Mesothelial cell of epicardium (in vitro differentiated cells): ENCODE measurements at places on chromosomes 1 and 21. TPM values are rescaled to one million over a fixed set of nuclear protein-coding genes. Genes with fewer than 3 reads are reported as not detected.
A peak's percentile ranks its signal among the peaks of the same experiment; 100 is the strongest.

DNA sequence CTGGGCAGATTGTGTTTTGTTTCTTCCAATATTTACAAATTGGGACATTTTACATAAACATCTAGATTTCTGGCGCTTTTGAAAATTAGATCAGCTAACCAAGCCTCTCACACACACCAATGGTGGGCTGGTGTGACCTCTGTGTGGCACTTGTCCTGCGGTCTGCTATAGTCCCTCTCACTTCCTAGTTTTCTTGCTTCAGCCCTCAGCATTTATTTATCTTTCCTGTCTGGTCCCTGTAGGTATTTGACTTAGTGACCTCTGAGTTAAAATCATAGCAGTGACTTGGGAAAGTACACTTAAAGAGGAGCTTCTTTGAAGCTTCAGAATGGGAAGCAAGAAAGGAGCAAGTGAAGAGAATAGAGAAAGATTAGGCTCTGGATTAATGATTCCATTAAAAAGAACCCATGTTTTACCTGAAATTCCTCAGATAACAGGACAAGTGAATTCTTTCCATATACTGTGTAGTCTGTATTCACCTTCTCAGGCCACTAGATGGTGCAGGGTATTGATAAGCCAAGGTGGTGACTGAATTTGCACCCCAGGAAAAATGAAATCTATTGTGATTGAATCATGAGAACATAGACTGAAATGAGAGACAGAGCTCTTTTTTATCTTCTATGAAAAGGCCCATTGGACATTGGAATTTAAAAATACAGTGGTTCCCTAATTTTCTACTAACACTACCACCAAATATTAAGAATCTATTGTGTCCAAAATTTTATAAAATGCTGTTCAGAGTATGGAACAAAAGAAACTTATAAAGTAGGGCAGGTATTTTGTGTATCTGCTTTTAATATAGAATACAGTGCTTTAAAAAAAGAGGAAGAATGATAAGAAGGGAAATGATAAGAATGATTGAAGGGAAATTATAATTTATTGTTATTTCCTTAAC is 7.1 kb upstream of the DIPK1A start:
- H3K27me3 ChIP-seq, result no peaks in the 10 kb centered on the region
- H3K36me3 ChIP-seq, result no peaks in the 10 kb centered on the region
- H3K4me3 ChIP-seq, result no peak overlapping the region
- H3K4me1 ChIP-seq, result peaks cover 13% of the 10 kb centered on the region

DNA sequence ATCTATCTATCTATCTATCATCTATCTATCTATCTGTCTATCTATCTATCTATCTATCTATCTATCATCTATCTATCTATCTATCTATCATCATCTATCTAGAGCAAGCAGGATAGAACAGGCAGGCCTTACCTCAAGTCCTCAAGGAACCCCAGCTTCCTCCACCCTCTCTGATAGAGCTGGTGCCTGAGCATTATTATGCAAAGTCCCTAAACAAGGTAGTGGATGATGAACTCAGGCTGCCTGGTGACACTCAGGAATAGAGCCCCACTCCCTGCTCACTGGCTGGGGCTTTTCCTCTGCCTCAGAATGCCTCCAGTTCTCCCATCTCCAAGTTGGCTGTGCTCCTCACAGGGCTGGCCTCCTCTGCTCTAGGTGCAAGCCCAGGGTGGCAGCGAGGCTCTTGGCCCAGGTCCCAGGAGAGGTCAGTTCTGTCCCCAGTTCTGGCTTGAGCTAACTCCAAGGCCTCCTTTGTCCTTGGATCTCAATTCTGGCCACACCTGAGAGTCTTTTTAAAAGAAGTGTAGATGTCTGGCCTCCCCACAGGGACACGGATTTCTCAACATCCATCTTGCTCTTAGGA is 60.2 kb downstream of the PCP4 start:
- DNase-seq, result no peak
- no peaks in the 10 kb centered on the region for H3K27me3 ChIP-seq
- H3K4me1 ChIP-seq, result no peaks in the 10 kb centered on the region
- H3K4me3 ChIP-seq, result no peak overlapping the region
- H3K36me3 ChIP-seq, result peaks cover 8% of the 10 kb centered on the region
- no peak overlapping the region for H3K27ac ChIP-seq

Gene C1orf167
- 0.18 to 0.20 TPM in 2 of 3 replicates, not detected in the other for total RNA-seq

Gene C8B
- not detected in 3 replicates for total RNA-seq

- DNase-seq, result no peak
- no peaks in the 10 kb centered on the region for H3K27me3 ChIP-seq
- H3K36me3 ChIP-seq, result peaks cover 24% of the 10 kb centered on the region
- H3K27ac ChIP-seq, result no peak overlapping the region
- no peak overlapping the region for H3K4me3 ChIP-seq
Measured at GRCh38 chr1:243672539-243673074, 177.4 kb downstream of the AKT3 start.

Gene DPT
- total RNA-seq, result 1.1 to 1.6 TPM (median 1.3 TPM) in 3 replicates

DNA sequence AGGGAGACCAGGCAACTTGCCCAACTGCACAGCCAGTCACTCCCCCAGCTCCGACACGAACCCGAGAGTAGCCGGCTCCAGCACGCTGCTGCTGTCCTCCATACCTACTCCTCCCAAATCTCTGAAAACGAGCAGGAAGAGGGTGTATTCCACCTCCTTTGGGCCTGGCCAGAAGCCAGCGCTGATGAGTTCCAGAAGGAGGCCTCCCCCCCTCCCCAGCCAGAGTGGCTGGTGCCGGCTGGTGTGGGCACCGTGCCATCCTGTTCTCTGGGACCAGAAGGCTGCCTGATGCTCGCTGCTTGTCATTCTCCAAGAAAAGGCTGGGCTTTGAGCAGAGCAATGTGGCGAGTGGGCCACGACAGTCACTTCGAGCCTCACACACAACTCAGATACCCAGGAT is 22.2 kb downstream of the KCNN3 start:
- H3K4me3 ChIP-seq, result no peak overlapping the region
- peaks cover 36% of the 10 kb centered on the region for H3K4me1 ChIP-seq
- no peaks in the 10 kb centered on the region for H3K36me3 ChIP-seq
- peaks cover 4% of the 10 kb centered on the region for H3K27me3 ChIP-seq

Gene ZBTB8B
- total RNA-seq, result 3.4 to 3.6 TPM (median 3.5 TPM) in 3 replicates

DNA sequence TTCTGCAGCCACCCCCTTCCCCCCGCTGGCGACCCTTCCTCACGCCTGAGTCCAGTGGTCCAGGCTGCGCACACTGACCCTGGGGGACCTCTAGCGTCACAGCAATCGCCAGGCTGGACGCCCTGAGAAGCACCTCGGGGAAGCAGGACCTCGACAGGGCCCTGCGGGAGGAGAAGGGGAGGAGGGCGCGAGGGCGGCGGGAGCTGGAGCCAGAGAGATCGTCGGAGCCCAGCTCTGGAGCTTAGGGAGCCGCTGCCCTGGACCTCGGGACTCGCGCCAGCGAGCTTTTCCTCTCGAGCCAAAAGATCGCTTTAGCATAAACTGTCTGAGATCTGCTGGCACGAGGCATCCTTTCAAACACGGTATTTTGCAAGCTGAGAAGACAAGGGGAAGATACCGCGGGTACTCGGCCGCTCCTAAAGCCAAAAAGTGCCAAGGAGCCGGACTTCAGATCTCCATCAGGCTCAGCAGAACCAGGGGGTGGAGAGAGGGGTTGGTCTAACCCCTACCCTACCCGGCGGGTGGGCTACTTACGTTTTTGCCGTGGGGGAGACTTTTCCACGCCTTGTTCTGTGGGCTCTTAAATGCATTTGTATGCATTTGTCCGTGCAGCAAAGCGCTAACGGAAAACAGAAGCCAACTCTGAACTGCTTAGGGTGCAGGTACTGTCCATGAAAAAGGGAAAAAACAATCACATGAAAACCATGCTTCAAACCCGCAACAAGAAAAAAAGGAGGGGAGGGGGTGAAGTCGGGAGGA is 586 bp downstream of the COL24A1 start:
- H3K27me3 ChIP-seq, result peaks cover 77% of the 10 kb centered on the region
- H3K36me3 ChIP-seq, result no peaks in the 10 kb centered on the region
- DNase-seq, result peak; percentile 45

GRCh38 chr1:92343061-92343460 is 44.2 kb downstream of the RPAP2 start:
- H3K27ac ChIP-seq, result no peak overlapping the region
- peaks cover 27% of the 10 kb centered on the region for H3K36me3 ChIP-seq
- H3K4me3 ChIP-seq, result no peak overlapping the region
- no peaks in the 10 kb centered on the region for H3K27me3 ChIP-seq
- no peak for DNase-seq
- no peaks in the 10 kb centered on the region for H3K4me1 ChIP-seq

DNA sequence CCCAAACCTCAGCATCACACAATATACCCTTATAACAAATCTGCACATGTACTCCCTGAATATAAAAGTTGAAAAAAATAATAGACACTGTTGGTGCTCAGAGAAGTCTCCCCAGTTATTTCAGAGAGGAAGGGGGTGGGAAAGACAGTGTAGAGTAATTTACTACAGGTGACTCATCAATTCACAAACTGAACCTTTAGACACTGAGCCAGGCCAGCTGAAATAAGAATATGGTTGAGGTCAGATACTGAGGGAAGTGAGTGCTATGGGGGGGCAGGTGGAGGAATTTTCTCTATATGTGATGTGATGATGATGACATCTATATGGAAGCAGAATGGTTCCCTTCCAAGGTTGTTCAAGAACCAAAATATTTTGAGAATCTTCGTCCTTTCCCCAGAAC is 50.1 kb downstream of the MRPL39 start:
- H3K4me1 ChIP-seq, result peaks cover 3% of the 10 kb centered on the region
- H3K27ac ChIP-seq, result no peak overlapping the region
- no peak overlapping the region for H3K4me3 ChIP-seq
- DNase-seq, result no peak
- H3K36me3 ChIP-seq, result no peaks in the 10 kb centered on the region

GRCh38 chr1:248793592-248793991 is 32.1 kb downstream of the SH3BP5L start:
- H3K4me3 ChIP-seq, result no peak overlapping the region
- H3K27ac ChIP-seq, result no peak overlapping the region
- DNase-seq, result no peak
- H3K4me1 ChIP-seq, result no peaks in the 10 kb centered on the region

Gene CLCA1
- not detected in 3 replicates for total RNA-seq

DNA sequence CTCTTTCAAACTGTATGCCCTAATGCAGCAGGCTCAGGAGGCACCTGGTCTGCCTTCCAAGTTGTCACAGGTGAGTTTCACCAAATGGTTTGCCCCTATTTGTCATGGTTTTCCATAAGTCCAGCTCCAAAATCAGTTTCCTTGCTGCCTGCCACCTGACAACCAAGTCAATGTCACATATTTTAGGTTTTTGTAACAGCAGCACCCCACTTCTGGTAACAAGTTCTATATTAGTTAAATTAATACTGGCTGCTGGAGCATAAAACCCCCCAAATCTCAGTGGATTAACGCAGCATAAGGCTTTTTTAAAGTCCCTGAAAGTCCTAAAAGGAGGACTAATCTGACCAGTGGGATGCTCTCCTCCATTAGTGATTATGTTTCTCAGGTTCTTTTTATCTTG is 200.7 kb downstream of the RRAGC start:
- H3K27ac ChIP-seq, result no peak overlapping the region
- DNase-seq, result no peak
- H3K27me3 ChIP-seq, result peaks cover 78% of the 10 kb centered on the region

Gene LEMD1
- 1.3 to 1.9 TPM (median 1.6 TPM) in 3 replicates for total RNA-seq

Gene GFI1
- total RNA-seq, result 0.34 to 0.58 TPM (median 0.41 TPM) in 3 replicates

GRCh38 chr1:86067626-86068025 is 88.9 kb downstream of the COL24A1 start:
- no peaks in the 10 kb centered on the region for H3K36me3 ChIP-seq
- no peak overlapping the region for H3K4me3 ChIP-seq
- H3K4me1 ChIP-seq, result peaks cover 24% of the 10 kb centered on the region
- no peak overlapping the region for H3K27ac ChIP-seq
- peaks cover 10% of the 10 kb centered on the region for H3K27me3 ChIP-seq
- no peak for DNase-seq

- H3K4me1 ChIP-seq, result no peaks in the 10 kb centered on the region
- no peaks in the 10 kb centered on the region for H3K36me3 ChIP-seq
- H3K27me3 ChIP-seq, result peaks cover 19% of the 10 kb centered on the region
- H3K27ac ChIP-seq, result no peak overlapping the region
- no peak overlapping the region for H3K4me3 ChIP-seq
- DNase-seq, result no peak
Measured at GRCh38 chr1:40341491-40342380, 24.6 kb upstream of the COL9A2 start.

GRCh38 chr1:172477216-172477615 is 33.3 kb upstream of the PIGC start:
- no peak overlapping the region for H3K4me3 ChIP-seq
- H3K27ac ChIP-seq, result peak overlapping the region; percentile 94
- peaks cover 79% of the 10 kb centered on the region for H3K4me1 ChIP-seq

GRCh38 chr1:208339911-208340310 is 95.7 kb upstream of the PLXNA2 start:
- H3K4me3 ChIP-seq, result no peak overlapping the region
- no peak for DNase-seq
- no peak overlapping the region for H3K27ac ChIP-seq
- H3K4me1 ChIP-seq, result peaks cover 26% of the 10 kb centered on the region

Gene S100A7A
- not detected in 3 replicates for total RNA-seq

GRCh38 chr1:227934476-227935313 is 13.0 kb downstream of the WNT9A start:
- peaks cover 7% of the 10 kb centered on the region for H3K4me1 ChIP-seq
- H3K4me3 ChIP-seq, result no peak overlapping the region
- H3K27me3 ChIP-seq, result no peaks in the 10 kb centered on the region
- peaks cover 5% of the 10 kb centered on the region for H3K36me3 ChIP-seq

DNA sequence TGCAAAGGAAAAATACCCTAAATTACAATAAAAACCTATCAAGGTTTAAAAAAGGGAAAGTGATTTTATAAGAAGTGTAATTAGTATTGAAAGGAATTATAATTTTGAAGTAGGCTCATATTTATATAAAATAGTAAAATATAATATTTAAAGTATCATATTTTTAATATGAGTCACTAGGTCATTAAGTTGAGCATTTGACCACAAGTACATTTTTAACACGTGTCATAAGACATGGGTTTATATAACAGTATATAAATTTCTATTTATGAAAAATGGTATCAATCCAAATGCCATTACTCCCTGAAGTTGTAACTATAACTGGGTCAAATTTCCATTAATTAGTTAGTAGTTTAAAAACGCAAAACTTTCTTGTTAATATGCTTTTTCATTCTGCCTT is 365.9 kb downstream of the COL11A1 start:
- no peaks in the 10 kb centered on the region for H3K27me3 ChIP-seq
- no peaks in the 10 kb centered on the region for H3K36me3 ChIP-seq
- no peak for DNase-seq
- no peak overlapping the region for H3K4me3 ChIP-seq
- H3K27ac ChIP-seq, result no peak overlapping the region

- H3K36me3 ChIP-seq, result no peaks in the 10 kb centered on the region
- peaks cover 8% of the 10 kb centered on the region for H3K4me1 ChIP-seq
- no peak overlapping the region for H3K27ac ChIP-seq
- H3K27me3 ChIP-seq, result no peaks in the 10 kb centered on the region
Measured at GRCh38 chr21:44992608-44993031, 52.8 kb downstream of the SLX9 start.

Gene CYP4A22
- total RNA-seq, result not detected in 3 replicates
